NCI-H1417 (cell line): ENCODE measurements at places on chromosomes 5 and 9.
A peak's percentile ranks its signal among the peaks of the same experiment; 100 is the strongest.

DNA sequence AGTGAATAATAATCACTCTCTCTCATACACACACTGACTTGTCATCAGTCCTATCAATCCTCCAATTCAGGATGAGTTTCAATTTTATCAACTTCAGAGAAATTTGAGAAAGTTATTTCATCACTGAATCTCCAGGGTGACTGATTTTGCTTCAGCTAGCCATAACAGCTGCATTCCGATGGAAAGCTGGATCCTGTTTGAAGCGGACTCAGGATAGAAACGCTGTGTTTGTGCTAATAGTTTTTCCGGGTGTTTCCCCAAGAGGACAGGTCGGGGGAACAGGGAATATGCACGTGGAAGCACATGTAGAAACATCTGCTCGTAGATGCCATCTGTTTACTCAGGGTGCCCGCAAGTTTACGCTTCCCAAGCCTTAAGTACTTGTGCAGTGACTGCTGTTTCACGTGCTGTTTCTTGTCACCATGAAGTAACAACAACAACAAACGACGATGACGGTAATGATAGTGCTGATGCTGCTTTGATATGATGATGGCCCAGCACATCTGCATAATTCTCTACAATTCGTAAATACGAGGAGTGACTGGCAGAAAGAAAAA is 263.7 kb upstream of the DAPK1 start:
- DNase-seq = no peak

DNA sequence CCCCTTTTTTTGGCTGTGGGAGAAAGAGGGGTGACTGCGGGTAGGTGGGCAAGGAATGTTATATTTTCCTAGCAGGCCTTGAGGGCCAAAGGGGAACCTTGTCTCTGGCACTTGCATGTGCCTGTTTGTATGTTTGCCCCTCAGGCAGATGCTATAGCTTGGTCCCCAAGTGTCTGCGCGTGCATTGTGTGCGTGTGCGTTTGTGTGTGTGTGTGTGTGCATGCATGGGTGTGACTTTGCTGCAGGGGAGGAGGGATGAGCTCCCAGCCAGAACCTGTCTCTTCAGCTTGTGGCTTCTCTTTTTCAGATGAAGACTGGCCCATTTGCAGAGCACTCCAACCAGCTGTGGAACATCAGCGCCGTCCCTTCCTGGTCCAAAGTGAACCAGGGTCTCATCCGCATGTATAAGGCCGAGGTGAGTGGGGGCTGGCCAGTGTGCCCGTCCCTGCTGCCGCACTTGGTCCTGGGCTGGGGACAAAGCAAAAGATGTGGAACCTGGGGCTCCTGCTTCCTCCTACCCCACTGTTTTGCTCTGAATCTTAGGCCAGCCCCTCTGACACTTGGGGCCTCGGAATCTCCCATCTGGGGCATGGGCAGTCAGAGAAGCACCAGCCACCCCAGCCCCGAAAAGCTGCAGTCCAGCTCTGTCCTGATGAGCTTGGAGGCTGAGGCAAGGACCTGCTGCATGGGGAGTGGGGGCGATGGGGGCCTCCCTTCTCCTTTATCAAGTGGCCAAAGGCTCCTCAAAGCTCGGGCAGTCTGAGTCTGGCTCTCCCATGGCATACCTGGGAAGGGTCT is 31.1 kb downstream of the PTPA start:
- DNase-seq = no peak

DNA sequence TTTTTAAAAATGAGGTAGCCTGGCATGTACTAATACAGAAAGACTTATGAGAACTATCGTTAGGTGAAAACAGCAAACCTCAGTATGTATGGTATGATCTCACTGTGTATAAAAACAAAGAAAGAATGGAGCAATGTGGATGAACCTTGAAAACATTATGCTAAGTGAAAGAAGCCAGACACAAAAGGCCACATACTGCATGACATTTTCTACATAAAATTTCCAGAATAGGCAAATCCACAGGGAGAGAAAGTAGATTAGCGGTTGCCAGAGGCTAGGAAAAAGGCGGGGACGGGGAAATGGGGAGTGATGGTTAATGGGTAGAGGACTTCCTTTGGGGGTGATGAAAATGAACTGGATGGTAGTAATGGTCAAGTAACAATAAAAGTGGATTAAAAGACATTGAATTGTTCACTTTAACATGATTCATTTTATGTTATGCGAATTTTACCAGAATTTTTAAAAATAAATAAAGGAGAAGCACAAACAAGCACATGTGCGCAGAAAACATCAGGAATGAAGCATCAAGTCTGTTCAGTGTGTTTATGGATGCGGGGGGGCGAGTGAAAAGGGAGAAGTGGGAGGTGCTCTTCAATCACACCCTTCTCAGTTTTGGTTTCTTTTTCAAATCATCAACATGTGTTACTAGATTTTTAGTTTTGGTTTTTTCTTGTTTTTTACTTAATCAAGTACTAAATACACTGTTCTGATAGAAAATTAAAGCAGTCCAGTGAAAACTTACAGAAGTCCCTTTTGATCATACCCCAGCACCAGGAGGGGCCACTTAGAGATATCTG is 16.3 kb downstream of the ROR2 start:
- DNase-seq = no peak

DNA sequence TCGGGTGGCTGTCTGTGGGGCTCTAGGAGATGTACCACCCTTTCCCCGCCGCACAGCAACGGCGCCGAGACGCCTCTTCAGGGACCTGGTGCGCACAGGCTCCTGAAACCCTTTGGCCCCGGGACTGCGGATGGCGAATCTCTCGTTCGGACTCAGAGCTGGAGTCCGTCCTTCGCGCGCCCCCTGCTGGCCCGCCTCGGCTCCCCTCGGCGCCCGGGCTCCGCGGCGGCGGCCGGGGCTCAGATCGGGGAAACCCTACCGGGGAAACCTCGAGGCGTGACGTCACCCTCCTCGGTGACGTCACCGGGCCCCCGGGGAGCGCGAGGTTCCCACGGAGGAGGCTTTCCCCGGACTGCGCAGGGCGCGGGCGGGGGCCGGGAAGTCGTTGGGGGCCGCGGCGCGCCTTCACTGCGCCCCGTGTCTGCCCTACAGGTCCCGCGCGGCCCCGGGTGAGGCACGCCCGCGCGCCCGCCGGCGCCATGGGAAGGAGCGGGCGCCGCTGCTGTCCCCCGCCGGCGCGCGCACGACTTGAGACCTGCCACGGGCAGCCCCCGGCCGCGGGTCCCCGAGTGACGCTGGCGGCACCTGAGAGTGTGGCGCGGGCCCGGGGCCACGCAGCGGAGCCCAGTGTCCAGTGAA is 7.9 kb downstream of the PRR7 start:
- peak; percentile 90 for DNase-seq

- DNase-seq = no peak
Measured at GRCh38 chr5:151073280-151073679, 7.6 kb downstream of the TNIP1 start.

DNA sequence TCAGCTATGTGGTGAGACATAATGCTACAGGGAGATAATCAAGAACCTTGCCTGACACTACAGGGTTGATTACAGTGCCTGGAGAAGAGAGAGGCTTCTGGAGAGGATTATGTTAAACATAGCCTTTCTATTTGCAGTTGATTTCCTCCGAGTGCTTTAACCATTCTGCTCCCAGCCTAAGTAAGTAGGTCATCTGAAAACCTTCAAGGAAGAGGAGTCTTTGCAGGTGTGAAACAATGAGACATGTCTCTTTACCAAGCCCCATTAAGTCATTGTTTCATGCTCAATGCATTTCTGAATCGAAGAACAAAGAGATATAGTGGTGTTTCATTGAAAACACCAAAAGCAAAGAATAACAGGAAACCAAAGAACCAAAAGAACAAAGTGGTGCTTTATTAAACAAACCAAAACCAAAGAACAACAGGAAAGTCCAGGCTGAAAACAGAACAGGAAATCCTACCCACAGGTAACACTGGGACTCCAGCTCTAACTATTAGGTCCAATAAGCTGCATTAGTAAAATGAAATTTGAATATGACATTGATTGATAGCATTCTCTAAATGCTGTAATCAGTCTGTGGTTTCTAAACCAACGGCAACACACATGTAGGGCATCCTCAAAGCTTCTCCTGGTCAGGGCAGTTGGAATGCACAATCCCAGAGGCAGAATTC is 113.3 kb upstream of the SPATA31D4 start:
- DNase-seq = peak; percentile 68

GRCh38 chr9:95605101-95605500 is 88.3 kb upstream of the PTCH1 start:
- no peak for DNase-seq

DNA sequence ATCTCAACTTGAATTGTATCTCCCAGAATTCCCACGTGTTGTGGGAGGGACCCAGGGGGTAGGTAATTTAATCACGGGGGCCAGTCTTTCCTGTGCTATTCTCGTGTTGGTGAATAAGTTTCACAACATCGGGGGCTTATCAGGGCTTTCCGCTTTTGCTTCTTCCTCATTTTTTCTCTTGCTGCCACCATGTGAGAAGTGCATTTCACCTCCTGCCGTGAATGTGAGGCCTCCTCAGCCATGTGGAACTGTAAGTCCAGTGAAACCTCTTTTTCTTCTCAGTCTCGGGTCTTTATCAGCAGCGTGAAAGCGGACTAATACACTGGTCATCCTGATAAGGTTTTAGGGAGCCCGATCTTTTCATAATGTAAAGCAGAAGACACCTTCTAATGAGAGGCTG is 687.0 kb upstream of the FTMT start:
- DNase-seq = no peak

DNA sequence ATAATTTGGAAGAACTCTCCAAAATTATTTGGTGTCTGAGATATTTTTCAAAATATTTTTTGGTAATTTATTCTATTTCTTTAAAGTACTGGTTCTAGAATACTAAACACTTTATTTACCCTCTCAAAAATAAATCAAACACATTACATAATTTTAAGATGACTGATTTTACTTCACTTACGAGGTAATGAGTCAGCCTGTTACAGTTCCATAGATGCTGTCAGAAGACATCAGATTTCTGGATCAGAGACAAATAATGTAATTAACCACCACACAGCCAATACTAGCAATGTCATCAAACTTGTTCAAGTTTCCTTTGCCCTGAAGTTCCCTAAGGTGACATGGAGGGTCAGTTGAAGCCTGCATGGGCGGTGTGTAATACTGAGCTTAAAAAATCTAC is 106.1 kb upstream of the CDH9 start:
- DNase-seq = no peak

- DNase-seq = no peak
Measured at GRCh38 chr9:128215491-128216409, 12.6 kb downstream of the DNM1 start.

DNA sequence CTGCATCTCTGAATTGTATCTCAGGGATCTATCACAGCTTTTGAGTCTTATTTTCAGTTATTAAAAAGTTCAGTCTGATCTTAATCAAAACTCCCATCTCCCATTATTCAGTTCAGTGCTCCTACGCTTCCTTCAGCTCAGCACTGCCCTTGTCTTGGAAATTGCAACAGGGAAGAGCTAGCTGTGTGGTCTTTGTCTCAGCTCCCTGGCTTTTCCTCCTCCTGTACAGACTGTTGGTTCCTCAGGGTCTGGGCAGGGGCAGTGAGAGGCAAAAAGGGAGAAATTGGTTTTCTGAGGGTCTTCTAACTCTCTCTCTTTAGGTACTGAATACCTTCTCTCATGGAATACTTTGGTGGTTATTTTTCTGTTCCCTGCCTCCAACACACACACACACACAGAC is 48.2 kb downstream of the PDE8B start:
- no peak for DNase-seq

DNA sequence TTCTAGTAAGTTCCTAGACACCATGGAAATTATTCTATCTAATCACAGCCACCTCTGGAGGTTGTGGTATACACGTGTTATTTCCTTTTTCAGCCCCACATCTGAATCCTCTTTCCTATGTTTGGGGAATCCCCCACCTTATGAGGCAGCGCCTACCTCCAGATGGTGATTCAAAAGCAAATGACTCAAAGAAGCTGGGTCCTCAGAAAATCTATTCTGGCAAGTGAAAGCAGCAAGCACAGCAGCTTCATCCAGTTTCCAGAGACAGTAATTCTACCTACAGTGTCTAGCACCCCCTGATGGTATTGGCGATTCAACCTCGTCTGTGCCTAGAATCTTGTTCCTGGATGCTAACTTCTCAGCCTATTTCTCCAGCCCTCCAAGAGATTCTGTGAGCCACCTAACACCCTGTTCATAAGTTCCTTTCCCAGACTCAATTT is 43.0 kb downstream of the STRBP start:
- DNase-seq = peak; percentile 35

- DNase-seq = no peak
Measured at GRCh38 chr9:13171261-13171660, 108.2 kb downstream of the MPDZ start.

DNA sequence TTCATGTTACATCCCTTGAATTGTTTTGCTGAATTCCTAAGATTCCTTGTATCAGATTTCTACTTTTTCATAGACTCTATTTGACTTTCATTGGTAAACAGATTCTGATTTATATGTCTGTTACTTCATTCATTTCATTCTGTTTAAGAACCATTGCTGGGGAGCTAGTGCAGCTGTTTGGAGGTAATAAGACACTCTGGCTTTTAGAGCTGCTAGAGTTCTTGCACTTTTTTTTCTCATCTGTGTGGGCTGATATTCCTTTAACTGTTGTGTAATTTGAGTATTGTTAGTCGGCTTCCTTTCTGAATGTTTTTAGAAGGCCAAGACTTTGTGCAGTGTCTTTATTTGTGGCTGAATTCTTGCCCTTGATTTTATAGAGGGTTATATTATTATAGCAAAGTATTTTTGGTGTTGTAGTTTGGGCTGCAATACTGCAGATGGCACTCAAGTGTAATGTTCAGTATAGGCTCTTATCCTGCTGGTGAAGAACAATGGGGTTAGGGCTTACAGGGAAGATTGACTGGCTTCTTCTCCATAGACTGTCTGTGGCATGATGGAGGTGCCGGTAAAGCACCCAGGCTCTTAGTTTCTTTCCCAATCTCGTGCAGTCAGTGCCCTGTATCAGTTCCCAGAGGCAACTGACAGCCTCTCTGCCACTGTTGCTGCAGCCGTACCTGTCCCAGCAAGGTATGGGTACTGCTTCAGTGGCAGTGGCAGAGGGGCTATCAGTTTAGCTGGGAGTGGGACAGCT is 162.2 kb downstream of the OXCT1 start:
- DNase-seq = peak; percentile 65

DNA sequence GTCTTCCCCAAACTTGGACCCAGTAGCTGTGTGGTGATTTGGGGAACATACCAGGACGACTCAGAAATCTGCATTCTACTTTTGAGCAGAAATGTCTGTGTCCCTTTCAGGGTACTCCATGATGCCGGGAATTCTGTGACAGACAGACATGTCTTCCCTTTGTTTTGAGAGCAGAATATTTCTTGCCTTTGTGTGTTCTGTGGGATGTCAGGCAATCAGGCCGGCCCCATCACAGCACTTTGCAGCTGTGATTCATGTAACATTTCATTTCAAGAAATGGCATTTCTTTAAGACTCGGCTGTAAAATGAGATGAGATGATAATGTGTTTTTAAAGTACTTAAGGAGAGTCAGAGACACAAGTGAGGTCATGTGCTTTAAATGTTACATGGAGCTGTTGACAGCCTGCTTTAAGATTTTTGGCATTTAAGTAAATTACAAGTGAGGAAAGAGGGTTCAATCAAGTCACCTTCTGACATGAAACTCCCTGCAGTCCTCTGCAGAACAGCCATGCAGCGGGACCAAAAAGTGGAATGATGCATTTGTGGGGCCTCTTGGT is 98.7 kb downstream of the SLC28A3 start:
- no peak for DNase-seq

GRCh38 chr9:110298043-110298605 is 39.5 kb downstream of the TXNDC8 start:
- no peak for DNase-seq
